ENCODE measurements at places on chromosomes 1 and 21. TPM values are rescaled to one million over a fixed set of nuclear protein-coding genes. Genes with fewer than 3 reads are reported as not detected.

- no peak overlapping the region for H3K27ac ChIP-seq
- H3K4me3 ChIP-seq: no peak overlapping the region
- H3K4me1 ChIP-seq: no peaks in the 10 kb centered on the region
These were observed 41.4 kb upstream of the AJAP1 start for GRCh38 chr1:4612991-4613390.

GRCh38 chr1:7299329-7299799 is 471.7 kb upstream of the VAMP3 start:
- peak overlapping the region; percentile 99 for H3K27ac ChIP-seq
- peaks cover 72% of the 10 kb centered on the region for H3K4me1 ChIP-seq
- H3K27me3 ChIP-seq: no peaks in the 10 kb centered on the region
- peak overlapping the region; percentile 53 for H3K4me3 ChIP-seq

Gene SPRR4
- total RNA-seq: not detected

DNA sequence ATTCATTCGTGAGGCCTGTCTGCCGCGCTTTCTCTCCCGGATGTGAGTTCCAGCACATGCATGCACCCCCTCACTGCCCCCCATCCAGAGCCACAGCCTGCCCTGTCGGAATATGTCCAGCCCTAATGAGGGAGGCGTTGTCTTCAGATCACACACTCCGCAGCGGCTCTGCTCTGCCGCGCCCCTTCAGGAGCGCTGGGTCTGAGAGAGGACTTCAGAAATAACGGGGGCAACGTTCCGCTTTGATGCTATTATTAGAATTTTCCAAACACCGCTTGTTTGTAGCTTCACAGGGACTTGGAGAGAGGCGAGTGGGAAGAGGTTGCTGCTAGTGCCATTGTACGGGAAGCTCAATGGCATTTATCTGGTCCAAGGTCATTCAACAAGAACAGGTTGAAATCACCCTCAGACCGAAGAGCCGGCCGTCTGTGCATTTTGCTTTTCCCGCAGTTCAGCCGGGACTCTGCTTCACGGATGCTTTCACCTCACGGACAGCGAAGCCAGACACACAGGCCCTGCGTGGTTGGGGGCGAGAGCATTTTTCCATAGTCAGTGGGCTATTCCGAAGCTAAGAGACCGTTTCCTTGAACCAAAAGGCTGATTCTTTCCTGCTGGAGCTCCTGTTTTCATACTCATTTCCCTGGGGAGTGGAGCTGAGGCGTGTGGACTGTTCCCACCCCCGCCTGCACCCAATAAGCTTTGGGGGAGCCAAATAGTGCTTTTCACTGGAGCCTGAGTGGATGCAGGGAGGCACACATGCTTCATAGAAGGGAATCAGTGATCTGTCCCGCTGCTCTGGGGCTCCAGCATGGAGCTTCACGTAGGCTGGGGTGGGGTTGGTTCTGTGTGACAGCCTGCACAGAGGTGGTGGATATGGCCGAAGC is 69.7 kb downstream of the GALNT2 start:
- no peaks in the 10 kb centered on the region for H3K27me3 ChIP-seq
- H3K27ac ChIP-seq: peak overlapping the region; percentile 82
- DNase-seq: no peak

GRCh38 chr1:207239874-207240273 is 81.6 kb upstream of the CD55 start:
- H3K4me1 ChIP-seq: peaks cover 11% of the 10 kb centered on the region
- peaks cover 2% of the 10 kb centered on the region for H3K27me3 ChIP-seq
- no peak overlapping the region for H3K27ac ChIP-seq
- no peak for DNase-seq

- H3K27ac ChIP-seq: no peak overlapping the region
- H3K27me3 ChIP-seq: no peaks in the 10 kb centered on the region
- no peaks in the 10 kb centered on the region for H3K4me1 ChIP-seq
- no peak for DNase-seq
- H3K36me3 ChIP-seq: peaks cover 24% of the 10 kb centered on the region
These were observed 25.5 kb downstream of the USP1 start for GRCh38 chr1:62462370-62462769.

GRCh38 chr1:235298758-235299157 is 29.2 kb downstream of the ARID4B start:
- no peak overlapping the region for H3K4me3 ChIP-seq
- H3K36me3 ChIP-seq: no peaks in the 10 kb centered on the region
- no peak for DNase-seq
- no peaks in the 10 kb centered on the region for H3K27me3 ChIP-seq

DNA sequence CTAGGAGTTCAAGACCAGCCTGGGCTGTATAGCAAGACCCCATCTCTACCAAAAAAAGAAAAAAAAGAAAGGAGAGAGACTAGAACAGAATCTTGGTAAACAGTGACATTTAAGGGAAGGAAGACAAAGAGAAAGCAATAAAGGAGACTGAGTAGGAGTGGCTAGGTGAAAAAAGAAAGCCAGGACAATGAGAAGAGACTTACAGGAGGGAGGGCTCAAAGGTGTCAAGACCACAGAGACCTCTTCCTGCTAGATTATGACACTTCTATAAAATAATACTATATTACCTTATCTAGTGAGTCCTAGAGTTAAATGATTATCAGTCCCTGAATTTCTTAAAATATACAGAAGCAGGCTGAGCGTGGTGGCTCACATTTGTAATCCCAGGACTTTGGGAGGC is 10.1 kb upstream of the EPRS1 start:
- H3K36me3 ChIP-seq: peaks cover 14% of the 10 kb centered on the region
- H3K27ac ChIP-seq: no peak overlapping the region
- no peak overlapping the region for H3K4me3 ChIP-seq
- no peak for DNase-seq
- no peaks in the 10 kb centered on the region for H3K27me3 ChIP-seq

GRCh38 chr1:48069662-48070395 is 72.6 kb upstream of the TRABD2B start:
- H3K36me3 ChIP-seq: peaks cover 2% of the 10 kb centered on the region
- H3K27me3 ChIP-seq: peaks cover 15% of the 10 kb centered on the region
- peaks cover 39% of the 10 kb centered on the region for H3K4me1 ChIP-seq

DNA sequence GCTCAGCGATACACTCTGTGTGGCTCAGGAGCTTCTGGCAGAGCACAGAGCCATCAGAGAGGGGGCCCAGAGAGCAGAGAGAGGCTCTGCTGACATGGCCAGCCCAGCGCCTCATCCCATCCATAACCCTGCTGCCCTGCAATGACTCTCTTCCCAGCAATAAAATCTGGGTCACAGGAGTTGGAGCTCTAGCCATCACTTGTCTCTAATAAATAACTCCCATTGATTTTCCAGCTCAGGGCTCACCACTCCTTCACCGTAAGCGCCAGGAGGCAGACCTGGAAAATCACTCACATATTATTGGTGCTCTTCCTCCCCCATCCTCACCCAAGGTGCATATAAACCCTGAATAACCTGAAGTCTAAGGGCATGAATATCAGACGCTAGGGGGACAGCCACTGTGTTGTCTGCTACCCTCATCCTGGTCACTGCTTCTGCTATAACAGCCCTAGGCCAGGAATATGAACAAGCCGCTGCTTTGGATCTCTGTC is at the start of gene APCS:
TSS of gene APCS (plus strand) at position 366 of the 491 bp plus-strand sequence. CDS start at position 462, 96 bp downstream.
- H3K27ac ChIP-seq: no peak within 1 kb of the TSS
- DNase-seq: no peak
- H3K36me3 ChIP-seq: peaks cover 3% of the 10 kb centered on the region
- no peak within 1 kb of the TSS for H3K4me3 ChIP-seq

DNA sequence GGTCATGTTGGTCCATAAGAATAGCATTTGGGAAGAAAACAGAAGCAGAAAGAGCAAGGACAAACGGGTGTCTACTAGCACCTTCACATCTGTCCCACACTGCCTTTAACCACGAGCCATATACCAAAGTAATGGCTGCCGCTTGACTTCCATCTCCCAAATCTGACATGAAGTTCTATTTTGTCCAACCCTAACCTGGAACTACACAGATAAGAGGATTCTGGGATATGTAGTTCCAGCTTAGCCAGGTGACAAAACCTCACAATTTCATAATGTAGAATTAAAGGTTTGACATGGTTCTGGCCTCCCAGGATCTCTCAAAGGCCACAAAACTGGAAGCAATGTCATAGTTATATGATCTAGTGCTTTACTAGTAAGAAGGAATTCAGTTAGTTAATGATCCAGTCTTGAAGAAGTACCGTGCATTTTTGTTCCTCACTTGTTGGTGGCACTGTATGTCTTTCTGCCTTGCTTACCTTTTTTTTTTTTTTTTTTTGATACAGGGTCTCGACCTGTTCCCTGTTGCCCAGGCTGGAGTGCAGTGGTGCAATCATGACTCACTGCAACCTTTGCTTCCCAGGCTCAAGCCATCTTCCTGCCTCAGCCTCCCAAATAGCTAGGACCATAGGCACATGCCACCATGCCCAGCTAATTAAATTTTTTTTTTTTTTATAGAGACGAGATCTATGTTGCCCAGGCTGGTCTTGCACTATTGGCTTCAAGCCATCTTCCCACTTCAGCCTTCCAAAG is 17.5 kb downstream of the PTGFRN start:
- H3K36me3 ChIP-seq: no peaks in the 10 kb centered on the region
- no peak overlapping the region for H3K4me3 ChIP-seq
- H3K27me3 ChIP-seq: no peaks in the 10 kb centered on the region
- DNase-seq: no peak

DNA sequence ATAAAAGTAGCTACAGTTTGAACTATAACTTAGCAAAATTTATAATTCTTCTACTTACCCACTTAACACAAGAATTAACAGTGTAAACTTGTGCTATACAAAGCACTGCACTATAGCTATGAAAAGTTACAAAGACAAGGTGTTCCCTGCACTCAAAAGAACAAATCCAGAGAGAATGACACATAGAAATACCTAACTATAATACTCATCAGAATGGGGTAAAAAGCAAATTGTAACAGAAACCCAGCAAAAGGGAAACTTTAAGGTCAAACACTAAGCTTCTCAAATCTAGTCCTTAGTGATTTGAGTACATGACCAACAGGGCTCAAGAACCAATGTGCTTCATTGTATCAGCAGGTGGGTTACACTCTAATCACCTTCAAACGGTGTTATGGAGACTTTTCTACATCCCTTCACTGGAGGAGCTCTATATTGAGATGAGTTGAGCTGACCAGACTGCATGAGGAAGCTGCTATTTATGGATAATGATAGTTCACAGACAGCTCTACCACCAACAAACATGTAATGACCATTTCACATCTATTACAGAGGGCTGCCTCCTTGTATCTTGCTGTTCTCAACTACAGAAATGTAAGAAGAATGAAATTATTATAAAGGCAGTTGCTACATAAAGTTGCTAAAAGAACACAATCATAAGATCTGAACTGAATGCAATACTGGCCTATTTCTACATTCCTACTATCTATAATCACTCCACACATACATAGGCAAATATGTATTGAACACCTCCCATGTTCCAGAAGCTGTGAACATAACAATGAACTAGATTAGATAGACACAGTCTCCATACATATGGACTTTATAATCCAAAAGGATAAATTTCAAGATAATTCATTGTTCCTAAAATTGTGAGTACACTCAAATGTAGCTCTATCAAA is 47.6 kb downstream of the PIK3R3 start:
- peak overlapping the region; percentile 15 for H3K27ac ChIP-seq
- peaks cover 31% of the 10 kb centered on the region for H3K4me1 ChIP-seq
- peaks cover 2% of the 10 kb centered on the region for H3K36me3 ChIP-seq
- DNase-seq: no peak
- H3K27me3 ChIP-seq: no peaks in the 10 kb centered on the region

- no peak for DNase-seq
- H3K4me3 ChIP-seq: no peak overlapping the region
- H3K4me1 ChIP-seq: no peaks in the 10 kb centered on the region
These were observed 87.6 kb downstream of the CATSPERE start for GRCh38 chr1:244548558-244549115.

- H3K36me3 ChIP-seq: peaks cover 1% of the 10 kb centered on the region
- H3K27me3 ChIP-seq: peaks cover 40% of the 10 kb centered on the region
- no peak for DNase-seq
- no peaks in the 10 kb centered on the region for H3K4me1 ChIP-seq
- no peak overlapping the region for H3K27ac ChIP-seq
These were observed 6.2 kb upstream of the KCNK2 start for GRCh38 chr1:215076322-215076721.

DNA sequence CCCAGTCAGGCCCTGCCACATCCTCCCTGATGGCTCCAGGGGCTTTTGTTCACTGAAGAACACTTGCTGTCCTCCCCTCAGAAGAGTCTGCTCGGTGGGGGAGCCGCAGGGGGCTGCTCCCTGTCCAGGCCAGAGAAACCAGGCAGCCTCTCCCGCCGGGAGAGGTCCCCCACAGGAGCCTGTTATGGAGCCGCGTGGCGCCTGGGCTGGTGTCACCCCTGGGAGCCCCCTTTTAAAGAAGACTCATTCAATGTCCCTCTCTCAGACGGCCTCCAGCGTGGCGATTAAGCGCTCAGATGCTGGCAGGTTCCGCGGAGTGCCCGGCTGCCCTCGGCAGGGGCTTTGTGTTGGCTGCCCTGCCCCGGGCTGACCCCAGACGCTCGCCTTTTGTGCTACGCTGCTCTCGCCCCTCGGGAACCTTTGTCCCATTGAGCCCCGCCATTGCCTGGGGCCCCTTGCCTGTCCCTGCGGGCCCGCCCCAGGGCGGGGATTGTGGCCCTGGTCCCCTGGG is 43.1 kb downstream of the SKI start:
- DNase-seq: peak; percentile 88
- no peaks in the 10 kb centered on the region for H3K27me3 ChIP-seq
- H3K4me1 ChIP-seq: peaks cover 67% of the 10 kb centered on the region
- no peak overlapping the region for H3K4me3 ChIP-seq
- H3K36me3 ChIP-seq: no peaks in the 10 kb centered on the region
- peak overlapping the region; percentile 41 for H3K27ac ChIP-seq

GRCh38 chr1:79074975-79075374 is 68.4 kb upstream of the ADGRL4 start:
- no peaks in the 10 kb centered on the region for H3K27me3 ChIP-seq
- DNase-seq: no peak

- H3K4me1 ChIP-seq: no peaks in the 10 kb centered on the region
- peaks cover 28% of the 10 kb centered on the region for H3K27me3 ChIP-seq
- no peaks in the 10 kb centered on the region for H3K36me3 ChIP-seq
- no peak overlapping the region for H3K27ac ChIP-seq
- H3K4me3 ChIP-seq: no peak overlapping the region
These were observed 313.8 kb downstream of the MATN1 start for GRCh38 chr1:30409476-30410152.

GRCh38 chr1:111516005-111516535 is 12.6 kb upstream of the ADORA3 start:
- no peaks in the 10 kb centered on the region for H3K27me3 ChIP-seq
- H3K27ac ChIP-seq: no peak overlapping the region
- no peaks in the 10 kb centered on the region for H3K36me3 ChIP-seq
- no peak for DNase-seq

DNA sequence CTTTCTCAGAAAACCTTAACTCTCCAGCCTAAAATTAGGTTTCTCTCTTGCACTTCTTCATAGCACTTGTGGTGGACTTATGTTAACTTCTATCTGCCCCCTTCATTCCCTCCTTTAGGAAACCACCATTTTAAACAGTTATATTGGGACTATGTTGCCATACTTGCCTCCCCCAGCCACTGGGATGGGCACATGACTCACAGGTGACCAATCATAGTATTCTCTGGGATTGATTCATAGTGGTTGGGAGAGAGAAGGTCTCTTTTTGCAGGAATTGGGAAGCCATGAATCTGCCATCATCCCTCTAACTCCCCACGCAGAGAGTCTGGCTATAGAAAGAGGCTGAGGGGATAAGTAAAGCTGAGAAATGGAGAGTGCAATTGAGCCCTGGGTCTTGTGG is 50.4 kb upstream of the NRDC start:
- no peak overlapping the region for H3K27ac ChIP-seq
- H3K27me3 ChIP-seq: no peaks in the 10 kb centered on the region
- H3K4me3 ChIP-seq: no peak overlapping the region
- no peak for DNase-seq
- peaks cover 3% of the 10 kb centered on the region for H3K4me1 ChIP-seq

Gene CHRM3
- 0.29 TPM for total RNA-seq
